ENCODE measurements at places on chromosomes 3 and 15. TPM values are rescaled to one million over a fixed set of nuclear protein-coding genes. Genes with fewer than 3 reads are reported as not detected.

GRCh38 chr15:65204236-65204930 lies 6.9 kb downstream of the CILP start:
- DNase-seq, result no peak

DNA sequence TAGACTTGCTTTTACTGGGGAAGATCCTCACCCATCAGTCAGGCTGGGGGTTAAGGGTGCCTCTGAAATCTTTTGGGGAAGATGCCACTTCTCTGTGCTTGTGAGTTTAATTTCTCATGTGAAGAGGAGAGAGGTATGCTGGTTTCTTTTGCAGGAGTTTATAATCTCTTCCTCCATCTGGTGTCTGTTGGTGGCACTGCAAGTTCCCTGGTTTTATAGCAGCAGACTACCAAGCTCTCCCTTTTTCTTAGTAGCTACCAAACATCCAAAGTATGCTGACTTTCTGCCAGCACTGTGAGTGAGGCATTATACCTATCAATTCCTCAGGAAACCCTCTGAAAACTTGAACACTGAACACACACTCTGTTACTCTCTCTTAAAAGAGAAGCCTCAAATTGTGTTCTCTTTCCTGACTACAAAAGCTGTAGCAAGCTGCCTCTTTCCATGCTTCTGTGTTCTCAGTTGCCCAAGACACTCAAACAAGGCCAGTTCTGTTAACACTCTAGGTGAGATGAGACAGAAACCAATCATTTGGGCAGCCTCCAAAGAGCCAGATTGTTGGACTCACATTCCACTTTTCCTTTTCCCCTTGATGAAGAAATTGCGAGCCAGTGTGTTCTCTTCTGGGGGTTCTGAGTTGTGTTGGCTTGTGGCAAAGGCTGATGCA lies 299.5 kb downstream of the GAP43 start:
- DNase-seq, result peak; percentile 10

DNA sequence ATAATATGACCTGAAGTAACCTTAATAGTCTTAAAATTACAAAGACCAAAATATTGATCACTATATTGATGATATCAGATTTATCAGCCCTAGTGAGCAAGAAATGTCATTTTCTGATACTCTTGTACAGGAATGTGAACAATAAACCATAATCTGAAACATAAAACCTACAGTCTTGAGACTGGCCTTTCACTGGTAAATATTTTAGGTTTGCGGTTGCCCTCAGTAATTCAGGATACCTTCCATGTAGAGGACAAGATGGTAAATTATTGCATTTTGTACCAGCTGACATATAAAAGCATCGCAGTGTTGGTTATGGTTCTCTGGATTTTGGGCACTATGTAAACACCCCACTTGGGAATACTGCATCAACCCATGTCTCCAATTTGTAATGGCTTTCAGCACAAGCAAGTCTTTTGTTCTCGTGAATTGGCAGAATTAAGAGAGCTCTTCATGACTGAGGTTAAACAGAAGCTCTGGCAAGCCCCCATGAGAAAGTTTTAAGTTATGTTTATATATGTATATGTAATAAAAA lies 128.5 kb downstream of the LMLN start:
- no peak for DNase-seq

DNA sequence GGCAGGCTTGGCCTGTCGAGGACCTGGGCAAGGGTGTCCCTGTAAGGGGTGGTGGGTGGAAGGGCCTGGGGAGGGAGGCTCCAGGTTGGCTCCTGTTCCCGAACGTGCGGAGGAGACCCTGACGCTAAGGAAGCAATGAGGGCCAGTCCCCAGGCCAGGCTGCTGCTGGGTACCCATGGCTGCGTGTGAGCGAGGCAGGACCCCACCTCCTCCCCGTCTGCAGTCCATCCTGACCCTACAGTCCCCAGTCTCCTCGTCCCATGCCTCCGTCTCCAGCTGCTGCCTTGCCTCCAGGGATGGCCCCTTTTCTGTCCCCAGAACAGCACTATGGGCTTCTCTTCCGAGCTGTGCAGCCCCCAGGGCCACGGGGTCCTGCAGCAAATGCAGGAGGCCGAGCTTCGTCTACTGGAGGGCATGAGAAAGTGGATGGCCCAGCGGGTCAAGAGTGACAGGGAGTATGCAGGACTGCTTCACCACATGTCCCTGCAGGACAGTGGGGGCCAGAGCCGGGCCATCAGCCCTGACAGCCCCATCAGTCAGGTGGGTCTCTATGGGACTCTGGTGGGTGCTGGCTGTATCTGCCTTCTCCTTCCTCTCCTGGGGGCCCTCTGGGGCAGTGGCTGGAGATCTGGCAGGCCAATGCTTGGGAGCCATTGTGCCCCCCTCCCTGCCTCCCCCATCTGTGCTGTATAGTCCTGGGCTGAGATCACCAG lies 571 bp downstream of the FES start:
- DNase-seq, result no peak

DNA sequence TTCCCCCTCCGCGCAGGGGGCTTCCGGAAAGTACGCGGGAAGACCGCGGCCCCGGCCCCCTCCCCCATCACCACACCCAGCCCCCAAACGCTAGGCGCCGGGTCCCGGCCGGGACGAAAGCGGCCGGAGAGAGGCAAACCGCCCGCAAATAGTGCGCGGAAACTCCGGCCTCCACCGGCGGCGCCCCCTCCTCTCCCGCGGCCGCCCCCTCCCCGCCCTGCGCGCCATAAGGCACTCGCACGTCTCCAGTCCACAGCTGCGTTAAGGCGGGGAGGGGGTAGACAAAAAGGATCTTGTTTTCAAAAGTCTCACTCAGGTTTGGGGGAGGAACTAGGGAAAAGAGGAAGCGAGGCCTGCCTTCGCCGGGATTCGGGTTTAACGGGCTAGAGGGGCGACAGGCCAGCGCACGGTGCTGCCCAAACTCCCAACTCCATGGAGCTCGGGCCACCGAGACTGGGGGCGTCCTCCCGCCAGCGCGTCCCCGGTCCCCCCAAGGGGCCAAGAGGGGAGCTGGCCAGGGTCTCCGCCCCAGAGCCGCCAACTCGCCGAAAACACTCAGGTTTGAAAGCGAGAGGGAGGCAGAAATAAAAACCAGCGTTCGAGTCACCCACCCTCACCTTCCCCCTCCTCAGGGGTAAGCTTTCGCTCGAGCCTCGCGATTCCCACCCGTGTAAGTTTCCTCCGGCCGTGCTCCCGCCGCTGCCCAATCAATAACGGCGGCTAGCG lies 1.8 kb downstream of the ANP32A start:
- DNase-seq, result no peak

DNA sequence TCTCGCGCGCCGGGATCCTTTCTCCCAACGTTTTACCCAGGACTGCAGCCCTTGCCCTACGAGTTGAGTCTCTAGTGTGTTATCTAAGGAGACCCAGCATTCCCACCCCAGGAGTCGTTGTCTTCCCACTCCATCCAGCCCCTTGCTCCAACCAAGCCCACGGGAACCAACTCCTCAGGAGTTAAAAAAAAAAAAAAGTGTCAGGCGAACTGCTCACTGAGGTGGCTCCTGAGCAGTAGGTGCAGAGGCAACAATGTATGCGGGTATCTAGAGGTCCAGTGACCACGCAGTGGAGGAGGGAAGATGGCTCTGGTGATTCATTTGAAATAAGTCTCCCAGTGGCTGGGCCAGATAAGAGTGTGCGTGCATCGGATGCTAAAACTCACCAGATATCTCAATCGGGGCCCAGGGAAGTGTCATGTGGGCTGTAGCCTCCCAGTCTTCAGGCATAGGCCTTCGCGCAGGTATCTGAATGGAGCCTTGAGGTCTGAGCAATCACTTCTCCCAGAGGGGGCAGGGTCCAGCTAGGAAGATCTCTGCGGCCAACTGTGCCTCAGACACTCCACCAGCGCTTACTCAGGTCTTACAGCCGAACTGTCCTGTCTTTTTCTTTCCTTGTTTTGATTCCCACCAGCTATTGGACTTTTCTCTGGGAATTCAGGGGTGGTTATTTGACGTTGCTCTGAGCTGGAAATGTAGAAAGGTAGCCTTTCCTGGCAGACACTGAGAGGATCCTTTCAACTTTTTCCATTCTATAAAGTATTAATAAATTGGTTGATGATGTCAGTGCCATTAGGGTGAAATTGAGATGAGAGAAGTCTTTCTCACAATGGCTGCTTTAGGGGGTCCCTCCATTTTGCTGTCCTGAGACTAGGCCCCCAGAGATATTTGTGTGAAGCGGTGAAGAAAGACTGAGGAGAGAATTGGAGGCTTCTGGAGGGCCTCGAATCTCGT lies 21.0 kb downstream of the ZIC4 start:
- DNase-seq, result no peak

GRCh38 chr3:180403156-180403555 lies 198.8 kb upstream of the TTC14 start:
- DNase-seq, result no peak

DNA sequence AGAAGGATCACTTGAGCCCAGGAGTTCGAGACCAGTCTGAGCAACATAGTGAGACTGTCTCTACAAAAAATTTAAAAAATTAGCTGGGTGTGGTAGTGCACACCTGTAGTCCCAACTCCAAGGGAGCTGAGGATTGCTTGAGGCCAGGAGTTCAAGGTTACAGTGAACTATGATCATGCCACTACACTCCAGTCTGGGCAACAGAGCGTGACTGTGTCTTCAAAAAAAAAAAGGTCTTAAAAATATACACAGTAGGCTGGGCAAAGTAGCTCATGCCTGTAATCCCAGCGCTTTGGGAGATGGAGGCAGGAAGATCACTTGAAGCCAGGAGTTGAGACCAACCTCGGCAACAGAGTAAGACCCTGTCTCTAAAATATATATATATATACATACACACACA lies 11.2 kb upstream of the CAMK1 start:
- no peak for DNase-seq

DNA sequence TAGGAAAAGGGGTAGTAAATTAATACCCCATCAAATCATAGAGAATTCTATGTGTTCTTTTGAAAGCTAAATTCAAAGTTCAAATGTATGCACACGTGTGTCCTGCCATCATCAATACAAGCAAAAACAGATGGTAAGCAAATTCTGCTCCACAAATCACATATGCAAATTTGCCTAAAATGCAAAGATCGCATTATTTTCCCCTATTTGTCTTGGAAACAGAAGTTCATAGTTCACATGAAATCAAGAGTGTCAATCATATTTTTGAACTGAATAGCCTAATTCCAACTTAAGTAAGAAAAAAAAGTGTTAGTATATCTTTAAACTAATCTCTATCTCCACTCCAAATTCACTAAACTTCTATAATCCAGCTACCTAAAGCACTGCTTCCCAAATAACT lies 8.5 kb downstream of the ADAM10 start:
- DNase-seq, result no peak

Gene SCG5
- 44.4 TPM for polyA plus RNA-seq

Data from AG04450 (cell line).